Stimulated activated naive CD4-positive, alpha-beta T cell (primary cell): ENCODE measurements at places on chromosomes 3 and 15.
A peak's percentile ranks its signal among the peaks of the same experiment; 100 is the strongest.

DNA sequence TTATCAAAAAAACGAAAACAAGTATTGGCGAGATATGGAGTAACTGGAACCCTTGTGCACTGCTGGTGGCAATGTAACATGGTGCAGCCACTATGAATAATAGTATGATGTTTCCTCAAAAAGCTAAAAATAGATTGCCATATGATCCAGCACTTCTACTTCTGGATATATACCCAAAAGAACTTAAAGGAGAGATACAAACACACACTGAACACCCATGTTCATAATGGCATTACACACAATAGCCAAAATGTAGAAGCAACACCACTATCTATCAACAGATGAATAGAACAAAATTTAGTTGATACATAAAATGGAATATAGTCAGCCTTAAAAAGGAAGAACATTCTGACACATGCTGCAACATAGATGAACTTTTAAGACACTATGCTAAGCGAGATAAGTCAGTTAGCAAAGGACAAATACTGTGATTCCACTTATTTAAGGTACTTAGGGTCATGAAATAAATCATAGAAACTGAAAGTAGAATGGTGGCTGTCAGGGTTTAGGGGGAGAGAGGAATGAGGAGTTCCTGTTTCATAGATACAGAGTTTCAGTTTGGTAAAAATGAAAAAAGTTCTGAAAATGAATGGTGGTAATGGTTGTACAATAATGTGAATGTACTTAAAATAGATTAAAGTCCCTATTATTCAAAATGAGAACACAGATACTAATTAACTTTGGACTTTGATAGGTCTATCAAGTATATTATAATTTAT is 59.4 kb upstream of the IMPG2 start:
- no peak for DNase-seq

DNA sequence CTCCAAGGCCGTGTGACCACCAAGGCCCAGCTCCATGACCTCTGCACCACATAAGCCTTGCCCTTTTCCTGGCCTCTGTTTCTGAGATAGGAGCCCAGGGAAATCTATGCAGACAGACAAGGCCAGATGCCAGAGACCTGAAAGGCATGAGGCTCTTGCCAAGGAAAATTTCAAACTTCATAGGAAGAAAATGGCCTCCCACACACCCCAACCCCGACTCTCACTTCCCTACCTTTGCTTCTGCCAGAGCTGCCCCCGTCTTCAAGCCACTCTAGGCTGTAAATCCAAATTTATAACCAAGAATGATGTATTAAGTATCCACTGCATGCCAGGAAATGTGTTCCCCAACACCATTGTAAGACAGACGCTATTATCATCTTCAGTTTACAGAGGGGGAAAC is 65.5 kb upstream of the HRH1 start:
- DNase-seq: no peak

DNA sequence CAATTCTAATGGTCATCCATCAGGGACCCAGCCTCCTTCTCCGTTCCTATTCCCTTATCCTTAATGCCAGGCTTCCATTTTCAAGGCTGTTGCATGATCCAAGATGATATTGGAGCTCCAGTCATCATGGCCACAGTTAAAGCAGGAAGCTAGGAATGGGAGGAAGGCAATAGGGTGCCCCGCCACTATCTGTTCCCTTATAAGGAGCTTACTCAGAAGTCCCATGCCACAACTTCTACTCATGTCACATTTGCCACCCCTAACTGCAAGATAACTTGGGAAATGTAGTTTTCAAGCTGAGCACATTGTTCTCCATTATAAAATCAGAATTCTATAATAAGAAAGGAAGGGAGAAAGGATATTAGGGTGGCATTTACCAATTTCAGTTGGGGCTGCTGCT is 38.6 kb upstream of the SPSB4 start:
- DNase-seq: no peak

GRCh38 chr15:77118882-77119321 is 48.0 kb upstream of the TSPAN3 start:
- peak; percentile 54 for DNase-seq

DNA sequence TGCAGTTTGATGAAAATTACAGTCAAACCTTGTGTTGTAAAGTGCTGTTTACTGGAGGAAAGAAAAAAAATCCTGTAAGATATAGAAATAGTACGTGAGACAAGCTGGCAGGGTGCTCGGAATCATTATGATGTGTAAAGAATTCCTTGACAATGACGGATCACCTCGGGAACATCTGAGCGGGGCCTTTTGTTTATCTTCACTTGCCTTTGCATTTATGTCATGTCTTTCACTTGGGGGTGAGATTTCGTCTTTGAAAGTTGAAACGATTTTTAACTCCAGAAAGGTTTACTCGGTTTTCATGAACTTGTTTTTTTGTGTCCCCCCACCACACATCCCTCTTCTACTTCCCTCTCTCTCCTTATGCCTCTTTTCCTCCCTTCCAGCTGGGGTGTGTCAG is 128.3 kb upstream of the VEPH1 start:
- no peak for DNase-seq

DNA sequence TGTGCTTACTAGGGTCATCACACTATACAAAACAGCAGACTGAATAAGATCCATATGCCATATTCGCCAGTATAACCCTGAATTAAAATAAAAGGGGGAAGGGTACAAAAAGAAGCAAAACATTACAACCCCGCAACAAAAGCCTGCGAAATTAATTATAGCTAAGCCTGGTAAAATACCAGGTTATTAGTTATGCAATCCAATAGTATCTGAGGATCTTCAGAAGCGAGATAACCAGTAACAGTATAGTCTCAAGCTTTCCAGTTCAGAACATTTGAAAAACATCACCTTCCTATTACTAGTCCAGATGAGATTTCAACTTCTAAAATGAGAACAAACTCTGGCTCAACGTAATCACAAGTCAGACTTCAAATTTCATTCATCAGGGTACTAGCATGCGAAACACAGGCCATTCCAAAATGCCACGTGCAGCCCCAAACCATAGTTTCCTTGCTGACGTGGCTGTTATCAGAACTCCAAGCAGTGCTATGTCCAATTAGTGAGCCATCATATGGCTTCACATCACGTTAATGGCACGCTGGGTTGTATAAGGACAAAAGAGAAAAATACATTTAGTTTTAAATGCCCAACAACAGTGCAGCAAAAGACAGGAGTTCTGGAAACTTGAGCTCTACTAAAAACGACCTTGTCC is 1.1 kb downstream of the SSR3 start:
- no peak for DNase-seq

- no peak for DNase-seq
Observed at GRCh38 chr3:175342196-175342595, 483.1 kb downstream of the NAALADL2 start.

GRCh38 chr15:57872281-57873030 is 165.9 kb downstream of the POLR2M start:
- DNase-seq: no peak

- DNase-seq: no peak
Observed at GRCh38 chr3:71109241-71109976, 474.1 kb downstream of the FOXP1 start.

GRCh38 chr15:42032376-42033213 is 11.8 kb upstream of the PLA2G4E start:
- no peak for DNase-seq

- no peak for DNase-seq
Observed at GRCh38 chr3:187458921-187459320, 90.7 kb downstream of the RTP4 start.

DNA sequence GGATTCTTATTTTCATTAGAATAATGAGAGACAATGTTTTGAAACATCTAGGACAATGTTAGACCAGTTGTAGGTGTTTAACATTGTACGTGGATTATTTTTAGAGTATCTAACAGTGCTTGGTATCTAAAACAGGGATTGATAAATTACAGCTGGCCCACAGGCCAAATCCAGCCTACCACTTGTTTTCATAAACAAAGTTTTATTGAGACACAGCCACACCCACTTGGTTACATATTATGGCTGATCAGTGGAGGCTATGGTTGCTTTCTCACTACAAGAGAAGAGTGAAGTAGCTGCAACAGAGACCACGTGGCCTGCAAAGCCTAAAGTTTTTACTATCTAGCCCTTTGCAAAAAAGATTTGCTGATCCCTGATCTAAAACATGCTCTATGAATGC is 223.1 kb upstream of the CTNNB1 start:
- DNase-seq: no peak

DNA sequence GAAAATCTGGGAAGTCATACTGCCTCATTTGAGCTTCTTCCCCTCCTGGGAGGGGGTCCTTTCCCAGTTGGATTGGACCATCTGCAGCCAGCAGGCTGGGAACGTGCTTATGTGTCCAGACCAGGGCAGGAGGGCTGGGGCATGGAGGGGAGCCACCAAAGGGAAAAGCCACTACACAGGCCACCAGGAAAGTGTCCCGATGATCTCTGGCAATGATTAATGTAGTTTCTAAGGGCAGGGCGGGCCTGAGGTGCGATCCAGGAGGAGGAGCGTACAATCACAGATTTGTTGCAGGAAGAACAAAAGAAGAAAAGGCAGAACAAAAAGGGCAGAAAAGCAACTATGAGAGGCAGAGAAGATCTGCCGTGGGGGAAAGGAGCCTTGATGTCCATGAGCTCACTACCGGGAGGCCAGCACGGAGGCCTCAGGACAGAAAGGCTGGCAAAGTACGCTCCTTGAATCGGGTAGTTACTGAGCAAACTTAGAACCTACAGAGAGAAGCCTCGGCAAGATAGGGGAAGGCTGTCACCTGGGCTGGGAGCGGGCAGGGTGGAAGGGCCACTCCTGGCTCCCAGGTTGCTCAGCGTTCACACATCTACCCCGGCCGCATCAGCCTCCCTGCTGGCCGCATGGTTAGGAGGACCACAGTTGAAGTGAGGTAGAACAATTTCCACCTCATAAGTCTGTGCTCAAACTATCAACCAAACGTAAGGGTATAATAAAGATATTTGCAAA is 79.5 kb upstream of the PCSK6 start:
- no peak for DNase-seq

DNA sequence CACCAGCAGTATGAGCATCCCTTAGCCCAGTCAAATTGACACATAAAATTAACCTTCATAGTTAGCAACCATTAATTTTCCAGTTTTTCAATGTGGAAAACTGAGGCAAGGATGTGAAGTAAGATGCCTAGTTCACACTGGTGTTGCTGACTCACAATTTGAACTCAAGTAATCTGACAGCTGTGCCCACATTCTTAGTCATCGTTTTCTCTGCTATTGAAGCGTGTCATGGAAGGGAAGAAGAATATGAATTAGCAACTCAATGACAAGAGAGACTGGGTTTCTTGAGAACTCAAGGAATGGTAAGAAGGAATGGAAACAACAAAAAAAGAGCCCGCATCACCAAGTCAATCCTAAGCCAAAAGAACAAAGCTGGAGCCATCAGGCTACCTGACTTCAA is 261.4 kb downstream of the EPHA3 start:
- no peak for DNase-seq

DNA sequence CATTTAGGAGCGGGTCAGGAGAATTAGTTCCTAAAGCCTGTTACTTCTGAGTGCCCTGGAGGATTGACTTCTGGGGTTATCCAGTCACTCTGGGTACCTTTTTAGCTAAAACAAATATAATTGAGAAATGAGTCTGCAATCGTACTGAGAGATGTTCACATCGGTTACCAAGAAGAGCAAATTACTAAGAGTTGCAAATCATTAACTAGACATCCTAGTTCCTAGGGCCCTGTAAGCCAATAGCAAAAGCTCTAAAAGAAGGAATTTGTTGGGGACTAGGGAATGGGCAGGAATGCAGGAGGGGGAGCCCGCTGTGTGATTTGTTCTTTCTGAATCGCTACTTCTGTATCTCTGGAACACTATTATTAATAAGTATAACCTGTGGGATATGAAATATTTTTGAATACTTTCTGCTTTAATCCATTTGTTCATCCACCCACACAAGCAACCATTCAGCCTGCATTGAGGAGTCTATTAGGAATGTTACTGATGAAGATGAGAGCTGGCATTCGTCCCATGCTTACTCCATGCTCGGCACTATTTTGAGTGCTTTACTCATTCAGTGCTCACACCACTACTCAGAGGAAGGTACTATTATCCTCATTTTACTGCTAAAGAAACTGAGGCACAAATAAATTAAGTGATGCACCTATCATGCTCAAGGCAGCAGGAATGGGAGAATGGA is 31.5 kb upstream of the KY start:
- DNase-seq: no peak

- DNase-seq: no peak
Observed at GRCh38 chr15:35533130-35534110, 12.5 kb downstream of the DPH6 start.

- no peak for DNase-seq
Observed at GRCh38 chr3:13013151-13013561, 60.1 kb downstream of the IQSEC1 start.

DNA sequence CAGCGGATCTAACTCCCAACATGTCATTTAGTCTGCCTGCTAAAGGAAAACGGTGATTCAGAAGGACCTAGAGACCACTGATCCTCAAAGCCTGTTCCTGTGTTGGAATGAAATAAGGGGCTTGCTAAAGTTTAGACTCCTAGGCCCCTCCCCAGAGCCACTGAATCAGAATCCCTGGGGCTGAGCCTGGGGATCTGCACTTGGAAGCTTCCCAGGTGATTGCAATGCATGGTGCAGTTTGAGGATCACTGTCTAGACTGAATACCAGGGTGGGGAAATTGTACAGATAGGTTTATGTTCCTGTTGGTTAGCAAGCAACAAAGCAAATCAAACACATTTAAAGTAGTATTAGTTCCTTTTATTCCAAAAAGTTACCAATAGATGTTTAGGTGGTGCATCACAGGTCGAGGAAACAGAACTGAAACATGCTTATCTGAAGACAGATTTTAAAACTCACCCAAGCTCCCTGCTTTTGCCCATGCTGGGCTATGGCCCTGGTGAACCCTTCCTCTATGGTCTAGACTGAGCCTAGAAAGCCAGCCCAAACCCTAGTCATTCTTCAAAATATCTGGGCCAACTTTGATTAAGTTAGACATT is 29.6 kb upstream of the SPTBN5 start:
- no peak for DNase-seq

- DNase-seq: no peak
Observed at GRCh38 chr15:39591141-39591895, 10.4 kb downstream of the THBS1 start.

DNA sequence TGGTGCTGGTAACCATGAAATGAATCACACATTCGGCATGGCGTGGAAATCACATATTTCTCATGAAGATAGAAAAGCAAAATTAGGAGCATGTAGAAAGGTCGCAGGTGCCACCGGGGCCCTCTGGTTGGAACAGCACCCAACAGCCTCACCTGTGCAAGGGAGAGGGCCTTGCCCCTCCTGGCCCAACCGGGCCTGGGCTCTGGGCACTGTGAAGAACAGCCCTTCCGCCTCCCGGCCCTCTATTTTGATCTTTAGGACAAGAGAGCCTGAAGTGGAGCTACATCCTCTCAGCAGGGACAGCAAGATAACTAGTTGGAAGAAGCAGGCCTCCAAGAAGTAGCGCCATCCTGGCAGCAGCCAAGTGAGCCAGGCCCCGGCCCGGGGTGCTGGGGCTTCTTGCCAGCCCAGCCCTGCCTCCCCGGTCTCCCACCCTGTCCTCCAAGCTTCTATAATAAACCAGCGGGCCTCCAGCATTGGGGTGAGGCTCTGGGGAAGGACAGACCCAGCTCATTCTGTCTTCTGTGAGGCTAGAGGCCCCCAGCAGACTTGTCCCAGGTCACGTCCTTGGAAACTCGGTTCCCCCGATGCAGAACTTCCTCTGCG is 46.1 kb upstream of the FGD5 start:
- DNase-seq: no peak

GRCh38 chr15:72919936-72920465 is 132.3 kb upstream of the NEO1 start:
- no peak for DNase-seq

GRCh38 chr15:83998486-83998885 is 237.1 kb upstream of the GOLGA6L4 start:
- DNase-seq: no peak

GRCh38 chr3:158725348-158726011 is 6.8 kb downstream of the RARRES1 start:
- no peak for DNase-seq

GRCh38 chr3:134810052-134810435 is 15.0 kb downstream of the EPHB1 start:
- DNase-seq: no peak
